Activated naive CD4-positive, alpha-beta T cell (primary cell): ENCODE measurements at places on chromosomes 3 and 15.
A peak's percentile ranks its signal among the peaks of the same experiment; 100 is the strongest.

GRCh38 chr15:31495281-31495680, 168.6 kb downstream of the KLF13 start:
- no peak for DNase-seq

DNA sequence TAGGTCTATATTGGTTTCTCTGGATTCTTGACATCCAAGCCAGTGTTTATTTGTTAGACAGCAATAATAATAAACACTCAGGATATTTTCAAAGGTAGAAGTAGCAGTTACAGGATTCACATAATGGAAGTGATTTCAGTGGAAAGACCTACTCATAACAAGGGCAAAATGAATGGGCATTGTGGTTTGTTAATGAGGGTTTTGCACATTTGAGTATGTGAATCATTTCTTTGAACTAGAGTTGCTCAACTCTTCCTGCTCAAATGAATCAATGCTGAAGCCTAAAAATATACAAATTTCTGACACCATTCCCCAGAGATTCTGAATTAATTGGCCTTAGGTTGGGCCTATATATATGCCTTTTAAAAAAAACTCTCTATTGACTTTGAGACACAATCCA, 4.1 kb upstream of the COL6A5 start:
- no peak for DNase-seq

DNA sequence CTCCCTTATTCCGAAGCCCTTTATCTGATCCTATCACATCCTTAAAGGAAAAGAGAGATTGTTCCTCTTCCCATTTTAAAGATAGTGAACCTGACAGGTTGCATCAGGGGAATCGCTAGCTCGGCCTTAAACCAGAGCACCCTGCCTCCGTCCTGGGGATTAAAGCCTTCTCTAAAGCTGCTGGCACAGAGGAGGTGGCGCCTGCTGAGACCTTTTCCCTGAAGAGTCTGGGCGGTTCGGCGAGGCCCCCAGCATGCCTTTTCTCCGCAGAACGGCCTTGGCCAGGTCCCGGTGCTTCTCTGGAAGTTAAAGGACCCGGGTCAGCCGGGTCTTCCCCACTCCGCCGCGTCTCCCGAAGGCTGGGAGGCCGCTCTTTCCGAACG, 593 bp downstream of the FAM219B start:
- no peak for DNase-seq

GRCh38 chr15:41713047-41713446, 52.8 kb downstream of the MGA start:
- DNase-seq = no peak

- no peak for DNase-seq
Measured at GRCh38 chr3:141710888-141711616, 27.0 kb upstream of the RNF7 start.

- DNase-seq = no peak
Measured at GRCh38 chr3:25586553-25586952, 78.2 kb downstream of the TOP2B start.

DNA sequence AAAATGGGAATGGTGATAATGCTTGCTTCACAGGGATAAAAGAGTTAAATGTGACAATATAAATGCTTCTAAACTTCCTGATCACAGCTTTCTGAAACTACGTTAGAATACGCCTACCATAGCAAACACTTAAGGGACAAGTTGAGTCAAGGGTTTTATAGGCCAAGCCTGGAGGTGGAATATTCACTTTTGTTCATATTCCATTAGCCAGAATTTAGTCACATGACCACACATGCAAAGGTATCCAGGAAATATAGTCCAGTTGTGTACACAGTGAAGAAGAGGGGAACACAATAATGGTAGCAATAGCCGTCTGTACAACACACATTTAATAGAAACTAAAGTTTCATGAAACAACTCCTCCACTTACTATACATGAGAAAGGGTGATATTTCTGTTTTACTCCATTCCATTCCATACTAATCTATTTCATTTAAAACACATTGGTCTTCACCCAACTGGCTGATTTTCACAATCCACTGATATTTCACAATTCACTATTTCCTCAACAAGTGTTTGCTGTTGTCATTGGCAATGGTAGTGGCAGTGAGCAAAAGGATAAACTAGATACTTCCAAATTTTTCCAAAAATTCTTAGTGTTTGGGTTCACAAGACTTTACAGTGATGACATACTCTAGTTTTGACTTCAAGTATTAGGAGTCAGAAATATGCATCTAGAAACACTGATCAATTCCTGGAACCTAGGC, 270.9 kb downstream of the ERC2 start:
- DNase-seq = no peak

DNA sequence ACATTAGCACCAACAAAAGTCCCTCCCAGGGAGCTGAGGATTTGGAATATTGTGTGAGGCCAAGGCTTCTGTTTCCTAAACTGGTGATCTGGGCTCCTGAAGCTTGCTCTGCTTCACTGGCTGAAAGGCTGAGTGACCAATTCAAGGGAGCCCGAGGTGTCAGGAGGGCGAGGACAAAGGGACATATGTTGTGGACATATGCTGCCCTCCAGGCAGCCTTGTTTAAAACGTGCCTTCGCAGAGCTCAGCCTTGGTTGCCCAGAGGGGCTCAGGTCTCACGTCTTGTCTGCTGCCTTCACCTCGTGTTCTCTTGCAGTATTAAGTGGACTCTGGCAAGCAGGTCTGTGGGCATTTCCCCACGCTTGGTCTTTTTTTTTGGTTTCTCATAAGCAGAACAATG, 7.0 kb downstream of the SLCO3A1 start:
- DNase-seq = no peak

DNA sequence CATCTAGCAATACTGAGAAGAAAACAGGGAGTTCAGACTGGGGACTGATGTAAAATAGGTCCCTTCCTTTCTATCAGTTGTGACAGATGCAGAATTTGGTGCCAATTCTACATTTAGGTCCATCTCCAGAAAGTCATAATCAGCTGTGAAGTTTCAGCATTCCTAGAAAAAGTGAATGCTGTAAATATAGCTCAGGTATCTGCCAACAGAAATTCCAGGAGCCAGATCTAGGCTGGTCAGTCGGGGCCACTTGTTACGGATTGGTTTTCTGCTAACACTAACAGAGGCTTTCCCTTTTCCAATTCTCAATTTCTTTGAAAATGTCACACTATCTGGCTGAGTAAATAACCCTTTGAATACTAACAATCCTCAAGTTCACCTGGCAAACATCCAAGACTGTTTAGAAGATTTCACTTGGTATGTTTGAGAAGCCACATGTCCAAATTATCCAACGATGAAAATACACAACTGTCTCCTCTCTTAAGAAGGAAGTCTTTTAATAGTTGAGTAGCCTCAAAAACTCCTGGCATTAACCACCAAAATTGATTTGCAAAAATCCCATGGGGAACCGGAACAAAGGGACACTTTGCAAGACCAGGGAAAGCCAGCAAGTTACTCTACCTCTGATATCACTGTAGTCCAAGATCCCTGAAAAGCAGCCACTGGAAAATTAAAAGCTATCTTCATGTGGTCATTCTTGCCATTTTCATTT, 222.3 kb downstream of the ZMAT3 start:
- no peak for DNase-seq

DNA sequence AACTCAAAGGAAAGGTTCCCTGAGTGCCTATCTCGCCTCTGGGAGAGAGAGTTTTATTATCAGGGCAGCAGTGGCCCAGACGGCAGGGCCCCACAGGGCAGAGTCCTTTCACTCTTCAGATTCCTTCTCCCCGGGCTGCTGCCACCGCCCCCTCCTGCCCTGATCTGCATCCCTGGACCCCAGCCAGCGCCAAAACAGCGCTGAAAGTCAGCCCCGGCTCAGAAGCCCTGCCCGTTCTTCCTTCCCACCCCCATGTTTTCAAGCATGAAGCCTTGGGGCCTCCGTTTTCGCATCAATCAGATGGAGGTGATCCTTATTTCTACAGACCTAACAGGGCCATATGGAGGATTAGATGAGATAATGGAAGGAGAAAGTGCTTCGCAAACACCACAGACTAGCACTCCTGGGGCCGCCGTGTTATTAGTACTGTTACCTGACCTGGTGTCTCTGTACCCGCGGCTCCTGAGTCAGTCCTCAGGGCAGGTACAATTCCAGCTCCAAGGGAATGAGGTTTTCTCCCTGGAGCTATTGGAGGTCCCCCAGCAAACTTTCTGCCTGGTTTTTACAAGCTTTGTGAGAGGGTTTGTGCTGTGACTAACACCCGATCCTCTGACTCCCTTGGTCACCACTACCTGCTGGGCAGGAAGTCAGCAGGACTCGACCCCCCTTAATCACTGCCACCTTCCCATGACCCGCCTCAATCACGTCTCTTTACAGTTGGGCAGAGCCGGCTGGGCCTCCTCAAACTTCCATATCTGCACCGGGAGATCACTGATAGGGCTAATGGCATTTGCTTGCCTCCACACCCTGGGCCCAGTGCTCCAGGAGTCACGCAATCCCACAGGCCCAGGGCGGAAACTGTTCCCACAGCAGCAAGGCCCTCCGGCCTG, 39.5 kb upstream of the TSEN2 start:
- DNase-seq = no peak

DNA sequence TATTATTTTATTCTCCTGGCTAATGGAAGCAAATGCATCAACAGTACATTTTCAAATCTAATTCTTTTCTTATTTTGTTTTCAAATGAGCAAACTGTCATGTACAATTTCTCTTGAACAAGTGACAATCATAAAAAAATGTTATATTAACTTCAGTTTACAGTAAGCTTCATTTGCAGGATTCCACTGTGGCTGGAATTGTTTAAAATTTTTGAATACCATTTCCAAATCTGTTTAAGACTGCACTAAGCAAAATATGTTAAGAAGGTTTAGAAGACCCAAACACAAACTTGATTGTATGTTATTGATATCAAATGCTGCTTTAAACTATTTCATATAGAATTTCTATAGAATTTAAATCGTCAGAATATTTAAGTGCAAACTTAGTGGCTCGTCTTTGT, 92.8 kb downstream of the ZNF280D start:
- DNase-seq = no peak

GRCh38 chr15:101123222-101123910, 128.5 kb downstream of the CHSY1 start:
- DNase-seq = no peak

GRCh38 chr15:81966631-81967030, 79.2 kb downstream of the MEX3B start:
- DNase-seq = no peak

DNA sequence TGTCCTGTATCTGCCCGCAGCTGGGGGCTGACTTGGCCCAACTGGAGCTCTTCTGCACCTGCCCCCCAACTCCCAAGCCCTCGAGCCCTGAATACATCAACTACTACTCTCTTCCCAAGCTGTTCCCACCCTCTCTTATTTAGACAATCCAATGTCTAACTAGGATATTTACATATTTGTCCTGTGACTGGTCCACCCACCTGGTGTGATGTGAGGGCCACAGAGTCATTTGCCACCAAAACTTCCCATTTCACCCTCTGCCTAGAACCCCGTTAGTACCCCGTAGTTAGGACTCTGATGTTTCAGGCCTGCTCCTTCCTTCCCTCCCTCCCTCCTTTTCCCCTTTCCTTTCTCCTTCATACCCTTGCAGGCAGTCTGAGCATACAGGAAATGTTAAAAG, 6.4 kb downstream of the CPLX3 start:
- DNase-seq = no peak

DNA sequence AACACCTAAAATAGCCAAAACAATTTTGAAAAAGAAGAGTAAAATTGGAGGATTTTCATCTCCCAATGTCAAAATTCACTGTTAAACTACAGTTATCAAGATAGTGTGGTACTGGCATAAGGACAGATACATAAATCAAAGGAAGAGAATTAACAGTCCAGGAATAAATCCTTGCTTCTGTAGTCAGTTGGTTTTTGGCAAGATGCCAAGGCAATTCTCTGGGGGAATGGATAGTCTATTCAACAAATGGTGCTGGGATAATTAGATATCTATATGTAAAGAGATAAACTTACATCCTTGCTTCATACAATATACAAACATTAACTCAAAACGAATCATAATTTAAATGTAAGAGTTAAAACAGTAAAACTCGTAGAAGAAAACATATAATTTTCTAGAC, 57.9 kb upstream of the SELENOK start:
- no peak for DNase-seq

- DNase-seq = no peak
Measured at GRCh38 chr15:67003586-67003985, 61.8 kb upstream of the SMAD3 start.

DNA sequence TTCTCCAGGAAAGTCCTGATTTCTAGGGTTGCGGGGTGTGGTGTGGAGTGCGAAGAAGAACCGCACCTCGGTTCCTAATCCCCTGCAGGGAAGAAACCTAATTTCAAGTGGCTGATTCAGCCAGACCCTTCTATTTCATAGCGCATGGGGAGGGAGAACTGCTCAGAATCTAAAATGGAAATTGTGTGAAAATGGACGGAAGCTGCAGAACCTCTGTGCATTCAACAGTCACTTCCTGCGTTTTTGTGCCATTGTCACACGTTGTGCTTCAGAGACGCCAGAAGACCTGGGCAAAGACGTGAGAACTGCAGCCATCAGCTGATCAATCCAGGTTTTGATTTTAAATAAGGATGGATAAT, 1.2 kb downstream of the SIDT1 start:
- DNase-seq = peak; percentile 7

DNA sequence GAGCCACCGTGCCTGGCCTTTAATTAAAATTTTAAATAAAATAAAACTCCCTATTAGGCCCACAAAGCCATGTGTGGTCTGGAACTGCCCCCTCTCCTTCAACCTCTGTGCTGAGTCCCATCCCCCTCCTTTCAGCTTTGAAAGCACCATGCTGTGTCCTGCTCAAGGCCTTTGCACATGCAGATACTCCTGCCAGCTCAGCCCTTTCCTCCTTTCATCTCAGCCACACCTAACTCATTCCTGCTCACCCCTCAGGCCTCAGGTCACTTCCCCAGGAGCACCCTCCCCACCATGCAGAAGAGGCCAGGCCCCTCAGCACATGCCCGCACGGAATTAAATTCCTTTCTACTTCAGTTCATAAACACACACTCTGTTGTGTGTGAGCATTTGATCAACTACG, 28.1 kb downstream of the ATRIP start:
- no peak for DNase-seq

- no peak for DNase-seq
Measured at GRCh38 chr15:62338497-62338896, 173.4 kb upstream of the C2CD4B start.

DNA sequence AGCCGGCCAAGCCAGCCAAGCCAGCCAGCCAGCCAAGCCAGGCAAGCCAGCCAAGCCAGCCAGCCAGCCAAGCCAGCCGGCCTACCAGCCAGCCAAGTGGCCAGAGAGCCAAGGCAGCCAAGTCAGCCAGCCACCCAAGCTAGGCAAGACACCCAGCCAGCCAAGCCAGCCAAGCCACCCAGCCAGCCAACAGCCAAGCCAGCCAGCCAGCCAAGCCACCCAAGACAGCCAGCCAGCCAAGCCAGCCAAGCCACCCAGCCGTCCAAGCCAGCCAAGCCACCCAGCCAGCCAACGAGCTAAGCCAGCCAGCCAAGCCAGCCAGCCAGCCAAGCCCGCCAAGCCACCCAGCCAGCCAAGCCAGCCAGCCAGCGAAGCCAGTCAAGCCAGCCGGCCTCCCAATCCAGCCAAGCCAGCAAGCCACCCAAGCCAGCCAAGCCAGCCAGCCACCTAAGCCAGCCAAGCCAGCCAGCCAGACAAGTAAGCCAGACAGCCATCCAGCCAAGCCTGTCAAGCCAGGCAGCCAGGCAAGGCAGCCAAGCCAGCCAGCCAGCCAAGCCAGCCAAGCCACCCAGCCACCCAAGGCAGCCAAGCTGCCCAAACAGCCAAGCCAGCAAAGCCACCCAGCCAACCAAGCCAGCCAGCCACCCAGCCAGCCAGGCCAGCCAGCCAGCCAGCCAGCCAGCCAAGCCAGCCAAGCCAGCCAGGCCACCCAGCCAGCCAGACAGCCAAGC, 200.5 kb downstream of the GOLGA6L6 start:
- DNase-seq = no peak

GRCh38 chr3:4849739-4850138, 129.5 kb upstream of the BHLHE40 start:
- no peak for DNase-seq
